ENCODE measurements at places on chromosomes 12 and 14.
A peak's percentile ranks its signal among the peaks of the same experiment; 100 is the strongest.

DNA sequence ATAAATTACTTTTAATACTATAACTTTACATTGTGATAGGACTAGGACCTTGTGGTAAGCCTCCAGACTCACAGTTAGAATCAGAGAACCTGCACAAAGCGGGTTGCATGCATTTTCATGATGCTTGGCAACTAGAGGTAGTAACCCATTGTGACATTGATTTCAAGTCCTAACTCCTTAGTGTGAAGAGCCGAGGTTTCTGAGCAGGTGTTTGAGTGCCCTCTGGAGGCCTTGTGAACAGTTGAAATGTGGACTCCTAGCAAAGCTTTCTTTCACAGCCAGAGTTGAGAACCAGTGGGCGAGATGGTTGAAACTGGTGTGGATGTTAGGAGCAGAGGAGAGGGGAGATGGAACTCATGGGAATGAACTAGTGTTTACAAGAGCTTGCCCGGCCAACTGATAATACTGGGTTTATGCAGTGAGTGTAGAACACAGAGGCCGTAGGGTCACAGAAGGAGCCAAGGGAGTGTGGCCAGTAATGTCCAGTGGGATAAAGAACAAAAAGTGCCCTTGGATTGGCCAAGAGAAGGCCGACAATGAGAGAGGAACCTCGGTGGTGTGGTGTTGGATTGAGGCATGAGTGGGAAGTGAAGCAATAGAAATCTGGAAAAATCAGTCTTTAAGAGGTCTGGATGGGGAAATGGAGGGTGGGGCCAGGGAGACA is 10.9 kb downstream of the ZNF664 start:
- DNase-seq: peak; percentile 85

DNA sequence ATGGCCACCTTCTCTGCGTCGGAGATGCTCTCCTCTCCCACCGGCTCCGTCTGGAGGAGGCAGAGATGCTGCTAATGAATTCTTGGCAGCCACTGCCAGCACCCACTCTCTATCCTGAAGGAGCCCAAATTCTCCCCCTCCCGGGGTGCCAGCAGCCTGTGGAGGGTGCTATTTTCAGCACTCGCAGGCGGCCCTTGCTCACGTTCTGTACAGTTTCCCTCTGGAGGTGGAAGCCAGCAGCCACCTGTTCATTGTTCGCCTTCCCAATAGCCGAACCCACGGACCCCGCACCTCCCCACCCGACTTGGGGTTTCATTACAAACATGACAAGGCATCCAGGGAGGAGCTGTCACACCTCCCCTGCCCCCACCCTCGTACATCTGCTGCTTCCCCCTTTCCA is 27.8 kb downstream of the SNRNP35 start:
- DNase-seq: no peak

DNA sequence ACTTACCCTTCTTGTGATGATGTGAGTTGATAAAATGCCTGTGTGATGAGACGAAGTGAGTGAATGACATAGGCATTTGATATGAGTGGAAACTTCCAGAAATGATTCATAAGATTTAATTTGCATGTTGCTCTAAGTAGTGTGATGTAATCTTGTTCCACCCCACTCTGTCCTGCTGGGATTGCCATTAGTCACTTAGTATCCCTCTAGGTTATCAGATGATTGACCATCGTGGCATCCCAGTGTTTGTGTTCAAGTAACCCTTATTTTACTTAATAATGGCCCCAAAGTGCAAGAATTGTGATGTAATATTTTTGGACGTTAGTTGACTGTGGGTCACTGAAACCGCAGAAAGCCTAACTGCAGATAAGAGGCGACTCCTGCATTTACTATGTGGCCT is 214.4 kb upstream of the DIO2 start:
- peak; percentile 94 for DNase-seq

DNA sequence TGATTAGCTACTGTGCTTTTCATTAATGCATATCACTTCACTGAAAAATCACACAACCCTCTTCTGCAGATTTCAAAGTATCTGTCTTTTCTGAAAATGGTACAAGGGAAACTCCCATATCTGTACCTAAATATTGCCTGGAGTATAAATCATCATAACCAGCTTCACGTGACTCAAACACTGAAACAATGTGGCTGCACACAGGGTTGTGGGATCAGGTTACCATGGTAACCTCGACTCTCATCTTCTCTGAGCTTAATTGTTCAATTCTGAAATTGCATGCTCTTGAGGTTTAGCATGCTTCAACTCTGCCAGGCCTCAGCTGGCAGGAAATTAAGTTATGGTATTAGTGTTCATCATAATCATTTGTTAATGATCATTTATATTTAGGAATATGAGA is 77.5 kb upstream of the CPSF6 start:
- no peak for DNase-seq

DNA sequence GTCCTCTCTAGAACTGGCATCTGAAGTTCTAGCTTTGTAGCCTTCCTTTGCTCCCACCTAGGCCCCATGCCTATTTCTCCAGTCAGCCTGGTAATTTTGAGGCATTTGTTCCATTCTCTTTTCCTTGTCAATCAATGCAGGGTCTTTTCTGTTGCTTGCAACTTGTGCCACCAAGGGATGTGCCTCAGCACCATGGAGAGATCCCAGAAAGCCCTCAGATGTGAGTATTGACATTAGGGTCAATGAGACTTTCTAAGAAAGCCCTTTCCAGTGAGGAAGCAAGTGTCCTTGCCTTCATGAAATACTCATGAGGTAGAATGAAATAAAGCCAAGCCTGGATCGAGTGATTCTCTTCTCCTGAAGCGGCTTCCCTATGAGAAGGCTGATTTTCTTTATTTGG is 213.9 kb downstream of the SLC15A4 start:
- no peak for DNase-seq

DNA sequence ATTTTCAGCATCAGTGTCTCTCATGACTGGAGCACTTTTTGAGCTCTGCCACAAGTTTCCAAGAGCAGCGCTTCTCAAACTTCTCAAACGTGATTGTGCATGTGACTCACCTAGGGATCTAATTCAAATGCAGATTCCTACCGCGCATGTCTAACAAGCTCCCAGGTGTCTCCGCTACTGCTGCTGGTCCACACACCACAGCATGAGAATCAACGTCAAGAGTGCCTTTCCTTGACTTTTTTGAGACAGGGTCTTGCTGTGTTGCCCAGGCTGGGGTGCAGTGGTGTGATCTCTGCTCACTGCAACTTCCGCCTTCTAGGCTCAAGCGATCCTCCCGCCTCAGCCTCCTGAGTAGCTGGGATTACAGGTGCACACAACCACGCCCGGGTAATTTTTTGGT is 22.4 kb downstream of the GLRX5 start:
- DNase-seq: no peak

- no peak for DNase-seq
These were observed 308.9 kb downstream of the KCNH5 start for GRCh38 chr14:62736048-62737043.

GRCh38 chr14:72613231-72613974 is 280.5 kb downstream of the DPF3 start:
- peak; percentile 22 for DNase-seq

- no peak for DNase-seq
These were observed 581 bp downstream of the LRRC10 start for GRCh38 chr12:69610126-69610525.

DNA sequence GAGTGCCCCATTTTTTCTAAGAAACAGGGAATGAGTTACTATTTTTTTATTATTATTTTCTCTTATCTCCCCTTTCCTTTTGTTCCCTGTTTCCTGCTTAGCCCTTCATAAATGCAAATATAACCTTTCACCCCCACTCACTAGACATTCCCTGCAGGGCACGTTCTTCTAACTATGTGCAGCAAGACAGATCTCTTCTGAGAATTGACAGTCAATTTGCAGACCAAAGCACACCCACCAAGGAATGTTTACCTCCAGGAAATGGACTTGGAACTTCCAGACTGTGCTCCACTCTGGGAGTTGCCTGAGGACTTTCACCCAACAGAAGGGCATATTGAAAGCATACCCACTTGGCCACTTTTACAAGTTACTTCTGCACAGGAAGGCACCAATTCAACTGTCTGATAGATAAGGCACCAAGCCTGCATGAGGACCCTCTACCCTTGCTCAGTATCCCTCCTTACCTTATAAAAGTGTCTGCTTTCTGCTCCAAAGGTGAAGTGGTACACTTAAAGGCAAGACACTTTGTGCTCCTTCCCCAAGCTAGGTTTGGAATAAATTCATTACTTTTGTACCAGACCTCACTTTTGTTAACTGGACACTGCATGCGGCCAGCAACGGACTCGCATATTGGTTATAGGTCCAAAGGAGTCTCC is 6.5 kb downstream of the TAS2R19 start:
- no peak for DNase-seq

DNA sequence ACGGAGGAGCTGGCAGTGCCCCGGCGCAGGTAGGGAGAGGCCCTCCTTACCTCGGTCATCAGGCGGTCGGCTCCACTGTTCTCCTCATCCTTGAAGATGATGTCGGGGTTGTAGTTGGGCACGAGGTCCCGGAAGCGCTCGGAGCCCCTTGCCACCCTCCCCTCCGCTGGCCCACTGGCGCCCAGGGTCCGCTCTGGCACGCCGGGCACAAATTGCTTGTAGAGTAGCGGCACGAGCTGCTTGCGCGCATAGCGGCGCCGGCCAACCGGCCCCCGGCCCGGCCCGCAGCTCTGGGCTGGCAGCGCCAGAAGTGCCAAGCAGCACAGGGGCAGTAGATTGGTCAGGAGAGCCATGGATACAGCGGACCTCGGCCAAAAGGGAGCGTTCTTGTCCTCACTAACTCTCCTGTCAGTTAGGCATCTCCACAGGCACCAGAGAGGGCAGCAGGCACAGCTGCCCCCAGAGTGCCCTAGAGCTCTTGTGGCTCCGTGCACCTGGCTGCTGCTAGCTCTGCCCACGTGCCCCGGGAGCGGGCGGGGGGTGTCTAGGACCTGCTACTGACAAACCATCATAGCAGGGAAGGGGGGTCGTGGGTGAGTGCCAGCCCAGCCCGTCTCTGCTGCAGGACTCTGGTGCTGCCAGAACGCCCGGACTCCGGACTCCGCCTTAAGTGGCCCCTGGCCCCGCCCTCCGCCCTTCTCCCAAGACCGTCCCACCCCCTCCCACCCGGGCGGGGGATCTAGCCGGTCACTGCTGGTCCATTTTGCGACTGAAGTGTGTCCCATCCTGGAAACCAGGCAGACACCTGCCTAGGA is at the start of gene DHH:
Gene DHH (minus strand): TSS at position 642 of the 815 bp plus-strand sequence. CDS start 289 bp downstream, at position 353.
- DNase-seq: peak; percentile 34
